ENCODE measurements at places on chromosomes 5 and 9.

DNA sequence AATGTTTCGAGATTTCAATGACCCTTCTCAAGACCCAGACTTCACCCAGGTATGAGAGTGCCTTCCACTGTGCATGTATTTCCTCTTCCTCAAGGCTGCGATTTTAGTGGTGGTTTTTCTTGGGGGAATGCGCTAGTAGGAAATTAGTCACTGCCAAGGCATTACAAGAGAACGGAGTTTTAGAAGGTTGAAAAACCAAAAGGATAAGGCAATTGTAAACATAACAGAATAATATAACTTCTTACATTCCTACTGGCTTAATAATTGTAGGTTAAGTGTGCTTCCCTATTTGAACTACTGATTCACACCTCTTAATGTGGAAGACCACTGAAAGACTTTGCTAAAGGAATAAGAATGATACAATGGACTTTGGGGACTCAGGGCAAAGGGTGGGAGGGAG lies 38.9 kb downstream of the ACO1 start:
- no peak for DNase-seq

DNA sequence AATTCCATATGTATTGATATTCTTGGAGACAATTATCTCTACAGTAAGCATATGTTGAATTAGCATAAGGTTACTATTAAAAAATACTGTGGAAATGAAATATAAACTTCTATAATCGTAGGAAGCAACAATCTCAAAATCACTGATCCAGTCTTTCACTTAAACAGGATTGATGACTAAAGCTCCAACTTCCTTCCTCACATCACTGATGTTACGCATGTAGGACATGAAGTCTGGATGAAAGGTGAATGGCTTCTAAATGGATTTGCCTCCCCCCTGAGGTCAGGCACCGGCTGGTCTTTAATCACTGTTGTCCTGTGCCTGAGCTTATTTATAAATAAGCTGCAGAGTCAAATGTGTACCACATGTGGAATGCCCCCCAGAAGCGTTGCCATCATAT lies 157.1 kb upstream of the NFIB start:
- no peak for DNase-seq

- no peak for DNase-seq
These were observed 15.4 kb downstream of the AOPEP start for GRCh38 chr9:94741866-94742265.

DNA sequence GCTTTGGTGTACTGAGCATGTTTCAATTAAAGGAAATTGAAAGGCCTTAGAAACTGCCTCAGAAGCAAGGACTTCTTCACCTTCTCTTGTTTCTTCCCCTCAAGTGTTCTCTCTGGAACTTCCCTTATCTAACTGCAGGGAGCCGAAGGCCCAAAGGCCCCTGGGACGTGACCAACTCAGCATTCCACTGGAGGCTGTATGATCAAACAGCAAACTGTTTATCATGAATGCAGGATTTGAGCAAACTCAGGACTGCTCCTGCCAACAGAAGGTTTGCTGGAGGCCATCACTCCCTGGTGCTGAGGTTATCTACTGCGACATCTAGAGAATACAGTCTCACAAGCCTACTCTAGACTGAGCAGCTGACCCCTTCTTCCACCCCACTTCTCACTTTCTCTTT lies 4.8 kb upstream of the CDH10 start:
- no peak for DNase-seq

GRCh38 chr5:164809821-164810220 lies 1304.4 kb downstream of the MAT2B start:
- no peak for DNase-seq

DNA sequence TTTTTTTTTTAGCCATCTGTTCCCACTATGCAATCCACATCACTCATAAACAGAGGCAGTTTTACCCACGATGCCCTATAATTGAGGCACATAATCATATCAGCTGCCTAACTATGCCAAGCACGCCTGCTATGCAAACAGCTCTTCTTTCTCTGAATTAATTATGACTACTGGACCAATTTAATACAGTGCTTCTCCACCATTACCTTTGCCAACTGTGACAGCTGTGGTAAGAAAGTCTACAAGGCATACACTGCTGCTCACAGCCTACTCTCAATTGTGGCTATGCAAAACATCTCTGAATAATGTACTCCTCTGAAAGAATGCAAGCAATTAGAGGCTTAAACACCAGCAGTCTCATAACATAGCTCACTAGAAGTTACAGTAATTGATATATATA lies 97.1 kb downstream of the DTWD2 start:
- DNase-seq = no peak

- no peak for DNase-seq
These were observed 1712.5 kb upstream of the C9orf72 start for GRCh38 chr9:29285818-29286217.

GRCh38 chr5:151622367-151623088 lies 31.4 kb upstream of the FAT2 start:
- DNase-seq = no peak

DNA sequence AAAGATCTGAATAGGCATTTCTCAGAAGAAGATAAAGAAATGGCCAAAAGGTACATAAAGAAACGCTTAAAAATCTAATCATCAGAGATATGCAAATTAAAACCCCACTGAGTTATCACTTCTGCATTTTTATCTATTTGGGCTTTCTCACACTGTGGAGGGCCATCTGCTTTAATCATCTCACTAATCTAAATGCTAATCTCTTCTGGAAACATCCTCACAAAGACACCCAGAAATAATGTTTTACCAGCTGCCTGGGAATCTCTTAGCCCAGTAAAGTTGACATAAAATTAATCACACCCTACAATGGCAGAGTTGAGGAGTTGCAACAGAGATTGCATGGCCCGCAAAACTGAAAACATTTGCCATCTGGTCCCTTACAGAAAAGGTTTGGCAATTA lies 407.9 kb upstream of the CYLC2 start:
- no peak for DNase-seq

DNA sequence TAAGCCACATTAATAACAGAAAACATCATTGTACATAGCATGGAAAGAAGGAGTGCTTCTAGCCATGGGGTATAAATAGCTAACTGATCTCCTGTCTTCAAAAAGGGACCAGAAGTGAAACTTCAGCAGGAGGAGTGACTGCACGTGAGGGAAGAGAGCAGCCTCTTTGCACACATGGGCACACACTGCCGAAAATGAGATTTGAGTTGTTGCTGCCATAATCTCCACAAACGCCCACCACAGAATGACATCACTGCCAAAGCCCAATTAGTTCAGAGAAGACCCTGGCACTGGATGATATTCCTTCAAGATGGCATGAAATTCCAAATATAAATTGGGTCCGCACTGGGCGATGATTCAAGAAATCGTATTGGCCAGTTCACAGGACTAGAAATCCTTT lies 238.9 kb upstream of the NR4A3 start:
- DNase-seq = no peak

DNA sequence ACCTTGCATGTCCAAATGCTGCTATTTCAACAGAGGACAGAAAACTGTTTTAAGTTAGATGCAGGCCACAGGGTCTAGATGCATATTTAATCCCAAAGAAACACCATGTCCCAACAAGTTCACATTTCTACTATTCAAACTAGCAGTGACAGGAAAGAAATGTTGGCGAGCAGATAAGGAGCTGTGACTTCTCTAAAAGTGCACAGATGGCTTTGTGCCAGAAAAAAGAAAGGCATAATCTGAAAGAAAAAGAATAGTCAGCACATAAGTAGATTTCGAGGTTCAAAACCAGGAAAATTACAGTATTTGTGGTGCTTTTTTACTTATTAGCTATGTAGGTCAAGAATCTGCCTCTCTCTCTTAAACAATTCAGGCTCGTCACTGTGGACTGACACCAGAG lies 178.3 kb downstream of the DNAH5 start:
- no peak for DNase-seq

DNA sequence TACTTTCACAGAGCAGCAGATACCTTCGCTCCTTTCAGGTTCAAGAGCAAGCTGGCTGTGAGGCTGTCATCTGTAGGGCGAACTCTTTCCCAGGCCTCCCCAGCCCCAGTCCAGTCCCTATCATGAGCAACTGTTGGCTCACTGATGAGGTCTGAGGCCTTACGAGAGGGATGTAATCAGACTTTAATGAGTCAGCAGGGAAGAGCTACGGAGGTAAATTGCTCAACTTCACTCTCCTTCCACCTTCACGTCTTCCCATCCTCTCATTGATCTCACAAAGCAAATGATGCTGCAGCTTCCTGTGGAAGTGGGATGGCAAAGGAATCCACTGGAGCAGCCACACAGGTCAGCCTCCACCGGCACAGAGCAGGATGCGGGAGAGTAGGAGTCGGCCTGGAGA lies 130.7 kb upstream of the TBCA start:
- DNase-seq = no peak

- no peak for DNase-seq
These were observed 23.6 kb downstream of the ZNF483 start for GRCh38 chr9:111548623-111549022.

DNA sequence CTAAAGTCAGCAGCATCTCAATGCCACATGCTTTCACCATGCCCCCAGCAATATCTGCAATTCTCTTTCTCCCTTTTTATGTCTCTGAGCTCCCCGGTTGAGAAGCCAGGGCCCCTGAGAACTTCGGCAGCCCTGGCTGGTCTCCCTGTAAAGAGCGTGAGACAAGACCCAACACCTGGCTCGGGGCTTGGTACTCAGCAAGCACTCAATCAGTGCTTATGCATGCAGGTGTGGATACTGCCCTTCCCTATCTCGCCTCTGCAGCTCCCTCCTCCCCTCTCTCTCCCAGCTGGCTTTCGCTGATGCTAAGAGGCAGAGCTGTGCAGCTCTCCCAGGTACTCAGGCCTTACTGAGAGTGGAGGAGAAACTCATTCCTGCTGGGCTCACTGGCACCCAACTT lies 41.7 kb upstream of the AKNA start:
- no peak for DNase-seq

GRCh38 chr5:78065663-78066062 lies 228.8 kb downstream of the AP3B1 start:
- no peak for DNase-seq

DNA sequence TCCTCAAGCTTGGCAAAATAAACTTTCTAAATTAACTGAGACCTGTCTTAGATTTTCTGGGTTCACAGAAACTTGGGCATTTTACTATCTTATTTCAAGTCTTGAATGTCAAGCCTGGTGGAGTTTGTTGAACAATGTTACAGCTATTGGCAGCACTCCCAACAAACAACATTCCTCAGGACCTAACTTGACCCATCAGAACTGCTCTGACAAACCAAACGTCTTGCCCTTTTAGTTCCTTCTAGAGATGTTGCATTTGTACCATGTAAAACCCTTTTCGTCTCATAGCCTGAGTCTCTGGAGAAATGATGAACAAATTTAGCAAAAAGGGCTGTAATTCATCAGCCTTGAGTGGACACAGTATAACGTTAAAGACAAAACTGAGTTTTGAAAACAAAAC lies 51.1 kb downstream of the GNA14 start:
- DNase-seq = no peak

GRCh38 chr5:151628112-151628823 lies 37.1 kb upstream of the FAT2 start:
- DNase-seq = no peak

GRCh38 chr5:172999974-173000373 lies 16.4 kb downstream of the ATP6V0E1 start:
- DNase-seq = no peak

GRCh38 chr5:129496421-129496820 lies 36.3 kb downstream of the ADAMTS19 start:
- DNase-seq = no peak

DNA sequence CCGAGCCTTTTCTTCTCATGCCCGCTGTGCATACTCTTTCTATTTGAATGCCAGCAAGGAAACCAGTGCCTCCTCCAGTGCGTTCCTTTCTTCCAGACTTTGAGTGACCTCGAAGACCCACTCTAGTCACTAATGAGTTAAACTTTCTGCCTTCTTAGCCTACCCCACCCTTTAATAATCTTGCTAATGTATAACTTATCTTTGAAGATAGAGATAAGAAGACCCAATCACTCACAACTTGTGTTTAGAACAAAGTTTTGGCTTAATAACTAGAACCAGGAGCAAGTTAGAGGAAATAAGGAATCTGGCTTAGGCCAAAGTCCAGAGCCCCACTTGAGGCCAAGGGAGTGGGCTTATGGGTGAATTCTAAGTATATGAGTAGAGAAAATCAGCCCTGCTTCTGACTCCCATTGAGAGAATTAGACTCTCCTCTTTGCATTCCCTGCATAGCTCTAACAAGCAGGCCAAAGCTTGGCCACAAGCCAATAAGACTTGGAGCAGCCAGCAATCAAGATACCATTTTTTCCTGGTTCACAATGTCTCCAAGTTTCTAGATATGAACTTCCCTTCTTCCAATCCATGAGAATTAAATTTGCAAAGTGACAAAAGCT lies 181.5 kb upstream of the PIK3R1 start:
- no peak for DNase-seq

- no peak for DNase-seq
These were observed 328.3 kb downstream of the GLIS3 start for GRCh38 chr9:3971391-3972082.

- DNase-seq = no peak
These were observed 176.3 kb downstream of the TMEM161B start for GRCh38 chr5:88092358-88092757.

Data from stimulated activated CD8-positive, alpha-beta memory T cell treated with anti-CD3 and anti-CD28 coated beads, Interleukin-7, amount 100 ng/mL, for 24 hours (primary cell).